Mucosa of descending colon (tissue), 3 donors: ENCODE measurements at places on chromosomes 2 and 18. TPM values are rescaled to one million over a fixed set of nuclear protein-coding genes. Genes with fewer than 3 reads are reported as not detected.

Gene PGAP1
- 15.5 TPM for total RNA-seq

DNA sequence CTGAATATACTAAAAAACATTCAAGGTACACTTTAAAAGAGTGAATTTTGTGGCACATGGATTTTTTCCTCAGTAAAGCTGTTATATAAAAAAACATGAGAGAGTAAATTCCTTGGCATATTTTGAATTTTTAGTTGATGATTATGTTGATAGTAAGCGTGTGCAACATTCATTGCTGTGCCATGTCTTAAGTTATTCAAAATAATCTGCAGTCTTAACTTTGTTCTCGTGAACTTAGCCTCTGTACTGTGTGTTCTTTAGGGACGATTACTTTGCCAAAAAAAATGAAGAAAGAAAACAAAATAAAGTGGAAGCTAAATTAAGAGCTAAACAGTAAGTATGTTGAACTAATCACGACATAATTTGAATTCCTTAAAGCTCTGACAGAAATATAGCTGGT is 9.6 kb downstream of the SSB start:
- DNase-seq = no peak

GRCh38 chr2:147548451-147548850 is 296.4 kb upstream of the ACVR2A start:
- DNase-seq = no peak

GRCh38 chr18:37634516-37634915 is 68.9 kb upstream of the CELF4 start:
- DNase-seq = no peak

DNA sequence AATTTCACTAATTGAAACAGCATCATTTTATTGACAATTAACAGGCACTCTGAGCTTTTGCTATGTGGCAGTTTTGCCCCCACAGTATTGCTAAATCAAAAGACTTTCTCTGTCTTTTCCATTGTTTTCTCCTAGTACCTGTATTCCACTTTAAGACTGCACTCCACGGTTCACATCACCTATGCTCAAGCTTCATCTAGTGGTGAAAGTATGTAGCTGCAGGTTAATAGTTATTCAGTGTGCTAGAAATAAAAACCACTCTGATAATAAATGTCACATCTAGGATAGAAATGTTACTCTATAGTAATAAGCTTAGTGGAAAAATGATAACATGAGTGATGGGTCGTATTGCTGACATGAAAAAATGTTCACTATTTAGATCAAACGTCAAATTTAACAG is 24.6 kb downstream of the ARL6IP6 start:
- DNase-seq = no peak

Gene ACVR1C
- total RNA-seq = 8.0 TPM

GRCh38 chr2:515441-516127 is 161.6 kb downstream of the TMEM18 start:
- no peak for DNase-seq

DNA sequence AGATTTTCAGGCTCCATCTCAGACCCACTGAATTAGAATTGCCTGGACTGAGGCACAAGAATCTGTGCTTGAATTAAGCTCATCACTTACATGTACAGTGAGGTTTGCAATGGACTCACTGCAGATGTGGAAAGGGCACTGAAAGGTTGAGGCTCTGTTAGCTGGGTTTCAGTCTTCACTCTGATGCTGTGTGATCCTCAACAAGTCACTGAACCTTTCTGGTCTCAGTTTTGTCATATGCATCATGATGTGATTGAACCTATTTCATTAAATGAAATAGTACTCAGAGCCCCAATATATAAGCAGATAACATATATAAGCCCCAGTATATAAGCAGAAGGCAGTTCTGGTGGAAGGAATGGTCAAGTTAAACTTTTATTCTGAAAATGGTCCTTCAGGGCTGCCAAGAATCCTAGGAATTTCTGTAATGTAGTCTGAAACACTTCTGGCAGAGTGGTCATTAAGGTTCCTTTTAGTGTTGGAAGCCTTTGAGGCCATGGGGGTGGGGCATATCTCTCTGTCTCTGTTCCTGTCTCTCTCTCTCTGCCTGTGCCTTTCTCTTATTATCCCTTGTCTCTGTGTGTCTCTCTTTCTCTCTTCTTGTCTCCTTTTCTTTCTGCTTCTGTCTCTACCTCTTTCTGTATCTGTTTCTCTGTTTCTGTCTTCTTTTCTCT is 110.4 kb downstream of the ADCYAP1 start:
- no peak for DNase-seq

GRCh38 chr2:46645681-46646162 is 166.4 kb downstream of the TMEM247 start:
- no peak for DNase-seq

DNA sequence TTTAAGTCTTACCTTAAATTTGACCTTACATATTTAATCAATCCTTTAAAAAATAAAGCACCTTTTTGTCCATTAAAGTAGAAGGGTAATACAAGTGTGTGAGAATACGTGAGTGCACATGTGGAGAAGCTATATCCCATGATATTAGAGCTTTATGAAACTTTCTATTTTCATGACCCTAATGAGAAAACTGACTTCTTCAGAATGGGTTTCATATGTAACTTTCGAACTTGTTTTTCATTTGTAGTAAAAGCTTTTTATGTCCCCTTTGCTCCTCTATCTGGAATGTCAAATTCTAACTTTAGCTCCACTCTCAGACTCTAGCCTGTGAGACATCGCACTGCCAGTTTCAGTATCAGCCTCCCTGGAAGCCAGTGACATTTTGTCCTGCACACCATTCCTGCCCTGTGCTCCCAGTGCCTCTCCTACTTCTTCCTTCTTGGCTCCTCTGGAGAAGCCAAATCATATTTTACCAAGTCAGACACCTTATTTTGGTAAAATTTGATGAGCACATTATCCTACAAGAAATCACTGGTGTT is 42.0 kb downstream of the MAPRE2 start:
- no peak for DNase-seq

GRCh38 chr2:152861349-152861942 is 143.0 kb downstream of the ARL6IP6 start:
- DNase-seq = no peak

- DNase-seq = no peak
Observed at GRCh38 chr18:24136967-24137373, 1.9 kb upstream of the CABYR start.

DNA sequence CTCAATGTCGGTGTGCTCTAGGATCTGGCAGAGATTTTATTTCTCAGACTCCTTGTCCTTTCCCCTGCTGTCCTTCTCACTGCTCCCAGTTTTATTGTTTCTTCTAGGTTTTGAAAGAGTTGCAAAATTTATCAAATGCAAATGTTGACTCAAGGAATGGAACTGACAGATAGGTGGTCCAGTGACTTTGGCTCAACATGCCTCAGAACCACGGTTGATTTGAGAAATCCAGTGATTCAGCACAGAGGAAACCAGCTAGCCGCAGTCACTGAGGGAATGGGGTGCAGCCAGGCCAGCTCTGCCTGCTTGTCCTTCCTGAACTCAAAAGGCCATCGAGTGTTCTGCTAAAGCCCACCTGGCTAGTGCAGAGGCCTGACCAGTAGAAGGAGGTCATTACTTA is 125.7 kb upstream of the LYPD6 start:
- no peak for DNase-seq

Gene MLPH
- total RNA-seq = 121 TPM

GRCh38 chr2:186498834-186499233 is 12.8 kb downstream of the ZC3H15 start:
- DNase-seq = no peak

GRCh38 chr2:19711470-19712372 is 190.1 kb downstream of the TTC32 start:
- DNase-seq = peak; percentile 30

- no peak for DNase-seq
Observed at GRCh38 chr2:41123341-41123740, 671.5 kb upstream of the SLC8A1 start.

- DNase-seq = no peak
Observed at GRCh38 chr2:75602724-75603342, 42.1 kb upstream of the EVA1A start.

GRCh38 chr2:64329848-64330247 is 124.1 kb upstream of the LGALSL start:
- peak; percentile 72 for DNase-seq

Gene ANKRD23
- 5.1 TPM for total RNA-seq

DNA sequence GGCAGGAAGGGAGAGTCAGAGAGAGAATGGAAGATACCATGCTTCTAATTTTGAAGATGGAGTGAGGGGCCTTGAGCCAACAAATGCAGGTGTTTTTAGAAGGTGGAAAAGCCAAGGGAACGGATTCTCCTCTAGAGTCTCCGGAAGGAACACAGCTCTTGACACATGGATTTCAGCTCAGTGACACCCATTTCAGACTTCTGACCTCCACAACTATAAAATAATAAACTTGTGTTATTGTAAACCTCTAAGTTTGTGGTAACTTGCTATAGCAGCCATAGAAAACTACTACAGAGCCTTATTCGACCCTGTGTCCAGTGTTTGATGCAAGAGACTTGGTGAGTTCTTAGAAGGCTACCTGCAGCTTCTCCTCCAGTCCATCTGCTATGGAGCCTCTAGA is 7.8 kb downstream of the IL1F10 start:
- no peak for DNase-seq

GRCh38 chr2:231640641-231641111 is 48.0 kb downstream of the TEX44 start:
- DNase-seq = peak; percentile 68

GRCh38 chr18:51568151-51568550 is 370.7 kb upstream of the MEX3C start:
- DNase-seq = no peak

Gene AFF3
- total RNA-seq = 56.6 TPM

DNA sequence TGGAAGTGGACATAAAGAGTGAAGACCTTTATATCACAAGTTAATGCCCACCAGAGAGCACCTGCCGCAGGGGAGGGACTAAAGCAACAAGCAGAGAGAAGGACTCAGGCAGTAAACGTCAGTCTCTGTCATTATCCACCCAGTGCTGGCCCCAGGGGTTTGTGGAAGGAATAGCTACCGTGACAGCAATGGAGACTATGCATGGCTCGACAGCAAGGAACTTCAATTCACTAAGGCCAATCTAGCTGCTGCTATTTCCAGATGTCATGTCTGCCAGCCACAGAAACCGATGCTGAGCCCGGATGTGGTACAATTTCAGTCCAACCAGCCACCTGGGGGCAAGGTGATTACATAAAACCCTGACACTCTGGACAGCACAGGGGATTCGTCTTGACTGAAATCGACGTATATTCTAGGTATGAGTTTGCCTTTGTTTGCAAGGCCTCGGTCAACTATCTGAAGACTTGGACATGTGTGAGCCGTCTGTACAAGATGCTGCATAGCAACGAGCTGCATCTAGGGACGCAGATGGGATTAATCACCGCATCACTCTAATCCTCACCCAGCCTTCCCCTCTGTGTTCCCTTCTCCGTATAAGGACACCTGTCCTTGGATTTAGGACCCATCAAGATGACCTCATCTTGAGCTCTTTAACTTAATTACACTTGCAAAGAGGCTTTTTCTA is 154.1 kb upstream of the SH3BP4 start:
- DNase-seq = no peak

DNA sequence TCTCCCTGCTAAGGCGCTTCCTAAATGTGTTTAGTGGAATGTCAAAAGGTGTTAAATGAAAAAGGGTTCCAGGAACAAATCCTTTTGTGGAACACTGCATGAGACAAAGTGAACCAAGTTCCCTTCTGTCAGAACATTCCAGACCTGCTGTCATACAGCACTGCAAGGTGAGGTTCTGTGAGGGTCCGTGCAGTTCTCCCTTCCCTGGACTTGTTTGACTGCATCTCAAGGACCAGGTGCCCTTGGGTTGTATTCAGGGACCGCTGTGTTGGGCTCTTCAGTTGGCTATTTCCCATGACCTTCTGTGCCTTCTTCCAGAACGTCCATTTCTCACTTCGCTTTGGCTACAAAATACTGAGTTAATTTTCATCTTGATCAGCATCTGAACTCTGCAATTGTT is 328.2 kb downstream of the PTPRM start:
- no peak for DNase-seq

Gene IL1RL2
- 1.5 TPM for total RNA-seq

- no peak for DNase-seq
Observed at GRCh38 chr18:49613641-49614151, 51.8 kb downstream of the LIPG start.

DNA sequence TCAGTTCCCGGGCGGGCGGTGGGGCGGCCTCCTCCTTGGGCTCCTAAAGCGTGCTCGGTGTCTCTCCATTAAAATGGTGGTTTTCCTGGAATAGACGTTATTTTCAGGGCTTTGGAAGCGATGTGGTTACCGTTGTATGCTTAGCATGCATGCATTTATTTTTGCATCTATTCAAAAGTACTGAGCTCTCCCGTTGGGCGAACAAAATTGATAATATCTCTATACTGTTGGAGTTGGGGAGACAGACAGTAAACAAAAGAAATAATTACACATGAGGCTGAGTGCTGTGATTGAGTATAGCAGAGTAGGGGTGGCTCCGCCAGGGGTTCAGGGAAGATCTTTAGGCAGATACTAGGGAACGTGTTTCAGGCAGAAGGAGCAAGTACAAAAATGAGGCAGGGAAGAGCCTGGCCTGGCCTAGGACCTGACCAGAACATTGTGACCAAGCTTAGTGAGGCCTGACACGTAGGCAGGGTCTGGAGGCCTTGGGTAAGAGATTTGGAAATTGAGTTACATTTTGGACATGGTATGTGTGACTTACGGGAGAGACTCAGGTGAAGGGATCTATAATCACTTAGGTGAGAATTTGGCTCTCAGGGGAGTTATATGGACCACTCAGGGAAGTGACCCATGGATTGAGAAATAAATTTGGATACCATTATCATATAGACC is 674 bp downstream of the NCAPH start:
- no peak for DNase-seq

DNA sequence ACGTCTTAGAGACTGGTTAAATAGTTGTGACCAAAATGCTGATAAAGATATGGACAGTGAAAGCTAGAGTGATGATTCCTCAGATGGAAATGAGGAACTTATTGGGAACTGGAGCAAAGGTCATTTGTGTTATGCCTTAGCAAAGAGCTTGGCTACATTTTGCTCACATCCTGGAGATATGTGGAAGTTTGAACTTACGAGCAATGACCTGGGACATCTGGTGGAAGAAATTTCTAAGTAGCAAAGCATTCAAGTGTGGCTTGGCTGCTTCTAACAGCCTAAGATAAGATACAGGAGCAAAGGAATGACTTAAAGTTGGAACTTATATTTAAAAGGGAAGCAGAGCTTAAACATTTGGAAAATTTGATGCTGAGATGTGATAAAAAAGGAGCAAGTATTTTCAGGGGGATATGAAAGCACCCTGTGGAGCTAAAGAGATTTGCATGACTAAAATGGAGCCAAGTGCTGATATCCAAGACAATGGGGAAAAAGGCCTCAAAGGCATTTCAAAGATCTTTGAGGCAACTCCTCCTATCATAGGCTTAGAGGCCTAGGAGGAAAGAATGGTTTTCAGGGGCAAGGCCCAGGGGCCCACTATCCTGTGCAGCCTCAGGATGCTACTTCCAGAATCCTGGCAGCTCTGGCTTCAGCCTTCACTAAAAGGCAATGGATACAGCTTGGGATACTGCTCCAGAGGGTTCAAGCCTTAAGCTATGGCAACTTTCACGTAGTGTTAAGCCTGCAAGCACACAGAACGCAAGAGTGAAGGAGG is 124.1 kb upstream of the KLHL14 start:
- DNase-seq = no peak

Gene TWIST2
- total RNA-seq = 13.4 TPM
